ENCODE measurements at places on chromosomes 12 and 14.

GRCh38 chr12:22332202-22332601 lies 2.3 kb downstream of the ST8SIA1 start:
- DNase-seq = no peak

DNA sequence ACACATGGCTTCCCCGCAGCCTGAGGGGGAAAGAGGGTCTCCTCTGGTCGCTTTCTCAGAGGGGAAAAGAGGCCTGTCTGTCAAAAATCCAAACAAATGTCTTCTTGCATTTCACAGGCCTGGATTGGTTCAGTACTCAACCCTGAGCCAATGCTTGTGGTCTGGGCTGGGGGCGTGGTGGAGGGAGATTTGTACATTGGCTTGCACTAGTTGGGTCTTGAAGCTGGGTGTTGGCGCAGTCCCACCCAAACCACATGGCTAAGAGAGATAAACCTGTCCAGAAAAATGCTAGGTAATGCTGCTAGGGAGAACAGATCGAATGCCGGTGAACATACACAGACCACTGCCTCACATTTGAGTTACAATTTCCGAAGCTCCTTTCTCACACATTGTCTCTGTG lies 461.6 kb downstream of the MED13L start:
- no peak for DNase-seq

DNA sequence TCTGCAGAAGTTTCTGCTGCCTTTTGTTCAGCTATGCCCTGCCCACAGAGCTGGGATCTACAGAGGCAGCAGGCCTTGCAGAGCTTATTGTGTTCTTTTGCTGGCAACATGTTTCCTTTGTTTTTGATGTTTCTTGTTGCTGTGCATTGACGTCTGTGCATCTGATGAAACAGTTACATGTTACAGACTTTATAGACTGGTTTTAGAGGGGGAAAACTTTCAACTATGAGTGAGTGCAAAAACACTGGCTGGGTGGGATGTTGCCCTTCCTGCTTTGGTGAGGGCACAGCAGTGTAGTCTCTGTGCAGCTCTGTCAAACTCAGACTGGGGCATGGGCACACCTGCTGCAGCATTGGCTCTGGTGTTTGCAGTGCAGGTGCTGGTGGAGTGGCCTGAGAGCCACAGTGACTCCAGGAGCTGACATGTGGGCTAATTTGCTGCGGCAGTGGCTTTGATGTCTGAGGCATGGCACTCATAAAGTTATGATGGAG lies 26.9 kb downstream of the CLEC6A start:
- no peak for DNase-seq

GRCh38 chr12:70006619-70006973 lies 181.6 kb downstream of the MYRFL start:
- DNase-seq = no peak

DNA sequence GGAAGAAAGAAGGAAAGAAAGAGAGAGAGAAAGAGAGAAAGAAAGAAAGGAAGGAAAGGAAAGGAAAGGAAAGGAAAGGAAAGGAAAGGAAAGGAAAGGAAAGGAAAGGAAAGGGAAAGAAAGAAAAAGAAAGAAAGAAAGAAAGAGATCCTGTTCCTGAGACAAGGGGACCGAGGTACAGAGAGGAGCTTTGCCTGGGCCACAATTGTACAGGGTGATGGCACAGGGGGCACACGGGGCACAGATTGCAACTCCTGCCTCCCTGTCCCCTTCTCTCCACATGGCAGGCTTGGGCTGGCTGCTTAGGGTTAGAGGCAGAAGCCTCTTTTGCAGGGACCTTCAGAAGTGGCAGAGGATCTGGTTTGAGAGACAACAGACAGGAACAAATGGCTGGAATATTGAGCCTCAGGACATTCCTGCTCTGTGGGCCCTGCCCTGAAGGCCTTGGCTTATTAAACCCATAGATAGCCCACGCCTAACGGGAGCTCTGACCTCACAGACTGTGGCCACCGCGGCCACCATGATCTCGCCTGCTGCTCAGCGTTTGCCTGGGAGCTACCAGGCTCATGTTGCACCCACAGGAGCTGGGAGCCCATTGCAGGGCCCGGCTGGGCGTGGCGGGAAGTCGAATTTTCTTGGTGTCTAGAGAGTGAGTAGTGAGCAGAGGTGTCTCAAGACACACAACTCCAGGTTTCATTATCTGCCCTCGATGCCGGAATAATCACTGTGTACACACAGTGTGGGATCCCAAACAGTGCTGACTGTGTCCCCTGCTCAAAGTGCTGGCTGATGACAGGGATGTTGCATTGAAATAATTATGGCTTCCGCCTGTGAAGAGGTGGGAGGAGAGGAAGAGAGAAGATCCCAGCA lies 147.9 kb upstream of the NCOR2 start:
- DNase-seq = no peak

DNA sequence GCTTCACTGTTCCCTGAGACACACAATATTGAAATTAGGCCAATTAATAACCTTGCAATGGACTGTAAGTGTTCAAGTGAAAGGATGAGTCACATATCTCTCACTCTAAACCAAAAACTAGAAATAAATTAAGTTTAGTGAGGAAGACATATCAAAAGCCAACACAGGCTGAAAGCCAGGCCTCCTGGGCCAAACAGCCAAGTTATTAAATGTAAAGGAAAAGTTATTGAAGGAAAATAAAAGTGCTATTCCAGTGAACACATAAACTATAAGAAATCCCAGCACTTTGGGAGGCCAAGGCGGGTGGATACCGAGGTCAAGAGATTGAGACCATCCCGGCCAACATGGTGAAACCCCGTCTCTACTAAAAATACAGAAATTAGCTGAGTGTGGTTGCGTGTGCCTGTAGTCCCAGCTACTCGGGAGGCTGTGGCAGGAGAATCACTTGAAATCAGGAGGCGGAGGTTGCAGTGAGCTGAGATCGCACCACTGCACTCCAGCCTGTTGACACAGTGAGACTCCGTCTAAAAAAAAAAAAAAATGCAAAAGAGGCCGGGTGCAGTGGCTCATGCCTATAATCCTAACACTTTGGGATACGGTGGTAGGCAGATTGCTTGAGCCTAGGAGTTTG lies 10.4 kb upstream of the HEATR5A start:
- DNase-seq = no peak

DNA sequence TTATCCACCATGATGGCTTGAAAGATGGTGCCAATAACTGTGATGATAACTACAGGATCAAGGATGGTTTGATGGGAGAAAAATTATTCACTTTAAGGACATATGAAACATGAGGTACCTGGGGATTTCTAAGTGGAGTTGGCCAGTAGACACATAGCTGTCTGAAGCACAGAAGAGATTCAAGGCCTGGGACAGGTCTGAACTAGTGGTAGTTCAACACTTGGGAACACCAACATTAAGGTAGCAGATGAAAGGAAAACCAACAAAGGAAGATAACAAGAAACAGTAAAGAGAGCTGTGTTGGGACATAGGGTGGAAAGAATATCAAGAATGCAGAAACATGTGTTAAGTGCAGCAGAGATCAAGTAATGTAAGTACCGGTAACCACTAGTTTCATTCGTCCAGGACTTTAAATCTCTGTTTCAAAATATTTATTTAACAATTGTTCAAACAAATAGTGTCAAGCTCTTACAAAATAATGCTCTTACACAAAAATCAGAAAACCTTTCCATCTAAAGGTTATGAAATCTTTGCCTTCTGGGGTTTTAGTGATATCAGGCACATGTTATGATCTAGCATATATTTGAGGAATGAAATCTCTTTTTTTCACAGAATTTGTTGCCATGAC lies 104.7 kb downstream of the ST8SIA1 start:
- no peak for DNase-seq

All from NCI-H2171 (cell line).